ENCODE measurements at places on chromosomes 7 and 10.

DNA sequence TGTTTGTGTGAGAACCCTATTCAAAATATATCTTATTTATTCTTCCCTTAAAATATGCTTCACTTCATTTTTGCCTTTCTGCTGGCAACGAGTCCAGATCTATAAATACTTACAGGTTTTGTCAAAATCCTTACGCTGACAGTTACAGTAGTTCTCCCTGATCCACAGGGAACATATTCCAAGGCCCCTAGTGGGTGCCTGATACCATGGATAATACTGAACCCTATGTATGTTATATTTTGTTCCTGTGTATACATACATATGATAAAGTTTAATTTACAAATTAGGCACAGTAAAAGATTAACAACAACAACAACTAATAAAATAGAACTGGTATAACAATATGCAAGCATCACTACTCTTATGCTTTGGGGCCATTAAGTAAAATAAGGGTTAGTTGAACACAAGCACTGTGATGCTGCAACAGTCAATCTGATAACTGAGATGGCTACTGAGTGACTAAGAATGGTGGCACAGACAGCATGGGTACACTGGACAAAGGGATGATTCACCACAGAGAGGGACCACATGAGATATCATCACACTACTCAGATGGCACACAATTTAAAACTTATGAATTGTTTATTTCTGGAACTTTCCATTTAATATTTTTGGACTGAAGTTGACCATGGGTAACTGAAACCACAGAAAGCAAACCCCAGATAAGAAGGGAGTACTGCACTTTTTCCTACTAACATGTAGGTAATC lies 29.4 kb upstream of the PCGF5 start:
- no peak for DNase-seq

DNA sequence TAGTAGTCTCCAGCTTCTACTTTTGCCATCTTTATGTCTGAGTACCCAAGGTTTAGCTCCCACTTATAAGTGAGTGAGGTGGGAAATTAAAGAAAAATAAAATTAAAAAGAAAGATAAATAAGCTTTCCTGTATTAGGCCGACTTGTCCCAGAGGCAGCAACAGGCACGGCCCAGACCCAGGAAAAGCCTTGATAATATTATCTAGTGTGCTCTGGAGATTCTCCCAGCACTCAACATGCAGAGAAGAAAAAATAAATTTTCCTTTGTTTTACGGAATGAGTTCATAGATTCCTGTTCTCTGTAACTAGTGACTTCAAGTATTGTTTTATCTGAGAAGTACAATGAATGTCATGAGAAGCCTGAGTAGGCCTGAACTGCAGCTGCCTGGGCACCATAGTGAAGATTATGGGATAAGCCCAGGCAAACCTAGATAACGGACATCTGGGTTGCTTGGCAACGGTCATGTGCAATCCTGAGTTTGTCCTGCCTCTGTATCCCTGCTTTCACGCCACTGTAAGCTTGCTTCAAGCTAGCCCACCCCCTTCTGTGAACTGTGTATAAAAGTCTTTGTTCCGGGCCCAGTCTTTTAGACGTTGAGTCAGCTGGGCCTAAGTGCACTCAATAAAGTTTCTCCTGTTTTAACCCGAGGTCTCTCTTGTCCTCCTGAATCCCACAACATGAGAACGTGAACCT lies 6.4 kb downstream of the ATE1 start:
- DNase-seq, result no peak

DNA sequence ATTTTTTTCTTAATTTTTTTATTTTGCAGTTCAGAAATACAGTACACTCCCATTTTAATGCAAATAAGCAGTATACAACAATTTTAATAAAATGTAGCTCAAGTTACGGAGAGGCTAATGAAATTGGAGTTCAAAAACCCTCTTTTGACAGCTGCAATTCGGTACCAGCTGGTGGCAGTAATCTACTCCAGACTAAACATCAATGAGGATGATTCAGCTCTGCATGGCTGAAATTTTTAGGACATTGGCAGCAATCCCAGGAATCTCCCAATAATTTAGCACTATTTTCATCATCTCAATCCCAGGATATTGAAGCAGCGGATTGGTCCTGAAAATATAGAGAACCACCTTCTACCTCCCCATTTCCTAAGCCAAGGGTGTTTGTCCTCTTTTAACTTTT lies 278.8 kb downstream of the CACNA2D1 start:
- DNase-seq, result no peak

DNA sequence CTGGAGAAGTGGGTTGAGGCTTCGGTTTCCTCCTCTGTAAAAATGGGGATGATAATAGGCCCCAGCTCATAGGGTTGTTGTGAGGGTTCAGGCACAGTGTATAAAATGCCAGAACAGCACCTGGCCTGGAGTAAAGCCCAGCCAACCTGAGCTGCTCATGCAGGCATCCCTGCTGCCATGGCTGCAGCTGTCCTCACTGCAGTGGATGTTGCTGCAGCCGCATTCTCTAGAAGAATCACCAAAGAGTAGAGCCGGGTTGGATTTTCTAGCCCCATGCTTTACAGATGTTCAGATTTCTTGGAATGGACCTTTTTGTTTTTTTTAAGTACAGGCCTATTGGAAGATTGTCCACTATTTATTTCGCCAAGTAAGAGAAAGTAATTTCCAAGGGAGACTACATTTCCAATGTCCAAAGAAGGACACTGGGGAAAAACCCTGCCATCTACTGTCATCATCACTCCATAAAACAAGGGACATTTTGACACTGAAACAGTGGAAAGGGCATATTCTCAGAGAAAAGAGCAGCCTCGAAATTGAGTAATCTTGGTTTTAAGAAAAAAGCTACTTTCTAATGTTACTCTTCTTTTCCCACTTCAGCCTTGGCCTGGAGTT lies 147.5 kb upstream of the TCF7L2 start:
- no peak for DNase-seq

DNA sequence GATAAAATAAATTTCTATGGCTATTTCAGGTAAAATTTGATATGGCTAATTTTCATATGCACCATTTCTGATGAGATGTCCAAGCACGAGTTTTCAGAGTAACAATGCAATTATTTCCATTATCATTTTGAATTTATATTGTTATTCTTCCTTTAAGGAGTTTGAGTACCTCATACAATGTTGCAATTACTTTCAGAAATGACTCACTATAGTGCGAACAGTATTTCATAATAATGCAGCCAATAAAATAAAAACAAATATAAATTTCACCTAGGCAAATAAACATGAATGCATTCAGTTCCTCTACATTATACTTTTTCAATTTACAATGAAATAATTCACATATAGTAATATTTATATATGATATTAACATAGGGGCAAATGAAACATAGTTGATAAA lies 78.8 kb upstream of the LRRN3 start:
- no peak for DNase-seq

DNA sequence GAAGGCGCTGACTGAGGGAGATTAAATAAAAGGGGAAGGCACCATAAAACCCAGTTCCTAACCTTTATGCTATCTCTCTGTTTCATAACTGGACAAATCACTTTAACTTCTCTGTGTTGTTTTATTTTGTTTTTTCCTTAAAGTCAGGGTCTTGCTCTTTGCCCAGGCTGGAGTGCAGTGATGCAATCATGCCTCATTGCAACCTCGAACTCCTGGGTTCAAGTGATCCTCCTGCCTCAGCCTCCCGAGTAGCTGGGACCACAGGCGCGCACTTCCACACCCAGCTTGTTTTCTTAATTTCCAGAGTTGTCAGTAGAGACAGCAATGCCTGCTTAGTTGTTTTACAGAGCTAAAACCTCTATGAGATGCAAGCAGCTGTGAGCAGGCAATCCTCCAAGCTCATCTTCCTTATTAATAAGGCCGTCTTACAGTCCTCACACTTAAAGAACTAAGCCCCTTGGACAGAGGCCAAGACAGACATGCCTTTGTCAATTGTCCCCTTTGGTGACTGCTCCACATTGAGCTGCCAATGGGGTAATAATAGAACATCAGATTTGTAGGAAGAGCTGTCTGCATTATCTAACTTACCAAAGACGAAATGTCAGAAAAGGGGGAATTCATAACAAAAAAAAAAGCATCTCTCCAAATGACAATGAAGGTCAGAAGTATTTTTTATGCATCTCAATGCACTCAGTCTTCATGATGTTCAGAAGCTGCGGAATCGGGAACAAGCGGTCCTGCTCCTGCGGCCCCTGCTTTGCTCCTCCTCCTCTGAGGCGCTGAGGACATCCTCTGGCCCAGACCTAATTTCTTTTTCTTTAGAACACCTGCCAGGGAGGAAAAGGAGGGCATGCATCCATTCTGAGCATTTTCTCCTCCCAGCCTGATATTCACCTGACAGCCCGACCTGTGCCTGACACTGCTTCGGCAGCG lies 62.7 kb upstream of the RNF32 start:
- no peak for DNase-seq

- no peak for DNase-seq
Observed at GRCh38 chr10:13414855-13415254, 66.8 kb upstream of the SEPHS1 start.

- DNase-seq, result no peak
Observed at GRCh38 chr10:124619802-124620490, 124.2 kb downstream of the FAM53B start.

GRCh38 chr7:978416-979091 lies 3.2 kb upstream of the COX19 start:
- no peak for DNase-seq

- DNase-seq, result no peak
Observed at GRCh38 chr10:87927091-87927490, 63.7 kb downstream of the PTEN start.

DNA sequence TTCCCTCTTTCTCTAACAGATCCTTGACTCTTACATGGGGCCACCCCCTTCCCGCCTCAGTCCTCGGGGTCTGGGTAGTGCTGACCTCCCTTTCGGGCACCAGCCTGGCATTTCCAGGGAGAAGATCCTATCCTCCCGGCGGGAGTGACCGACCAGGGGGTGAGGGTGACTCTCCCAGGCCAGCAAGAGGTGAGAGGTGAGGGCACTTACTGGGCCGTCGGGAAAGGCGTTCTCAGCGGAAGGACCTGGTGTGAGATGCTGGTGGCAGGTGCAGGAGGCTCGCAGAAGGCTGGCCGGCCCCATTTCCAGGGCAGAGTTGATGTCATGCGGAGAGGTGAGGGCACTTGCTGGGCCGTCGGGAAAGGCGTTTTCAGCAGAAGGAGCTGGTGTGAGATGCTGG lies 4.2 kb upstream of the FOXL3 start:
- no peak for DNase-seq

DNA sequence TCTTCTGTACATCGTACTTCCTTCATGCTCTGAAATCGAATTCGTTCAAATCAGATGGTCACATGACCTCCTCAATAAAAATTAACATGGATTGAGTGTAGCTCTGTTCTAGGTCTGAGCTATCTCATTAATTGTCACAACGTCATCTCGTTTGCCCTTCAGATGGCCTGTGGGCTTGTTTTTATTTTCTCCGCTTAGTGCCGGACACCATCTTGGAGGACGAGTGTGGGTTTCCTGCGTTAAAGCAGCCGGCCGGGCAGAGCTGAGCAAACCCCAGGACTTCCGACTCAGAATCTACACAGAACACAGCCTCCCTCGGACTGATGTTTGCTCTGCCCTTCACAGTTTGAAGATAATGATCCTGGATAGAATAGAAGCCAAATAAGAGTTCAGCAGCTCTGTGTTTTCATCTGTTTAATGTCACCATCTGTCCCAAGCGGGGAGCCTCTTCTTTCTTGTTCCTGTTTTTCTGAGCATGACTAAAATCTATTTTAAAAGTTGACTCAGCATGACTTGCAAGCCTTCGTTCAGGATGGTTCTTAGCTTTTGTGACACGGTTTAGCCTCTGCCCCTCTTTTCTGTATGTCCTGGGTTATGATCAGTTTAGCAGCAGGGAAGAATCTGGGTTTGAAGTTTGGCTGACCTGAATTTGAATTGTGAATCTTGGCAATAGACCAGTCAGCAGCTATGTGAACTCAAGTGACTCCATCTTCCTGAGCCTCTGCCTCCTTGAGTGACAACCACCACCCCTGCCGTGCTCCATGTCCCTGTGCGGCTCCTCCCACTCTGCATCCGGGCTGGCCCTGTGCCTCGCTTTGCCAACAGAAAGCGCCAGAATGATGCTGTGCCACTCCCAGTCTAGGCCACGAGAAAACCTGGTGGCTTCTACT lies 30.6 kb upstream of the GALNTL5 start:
- DNase-seq, result no peak

- DNase-seq, result no peak
Observed at GRCh38 chr10:32232378-32232777, 114.6 kb downstream of the EPC1 start.

- no peak for DNase-seq
Observed at GRCh38 chr7:13731643-13732042, 257.8 kb downstream of the ETV1 start.
